Sigmoid colon (tissue), 7 donors: ENCODE measurements at places on chromosomes 4 and X. TPM values are rescaled to one million over a fixed set of nuclear protein-coding genes. Genes with fewer than 3 reads are reported as not detected.

Gene NHSL2
- 21.3 TPM for total RNA-seq

Gene PCDH19
- total RNA-seq = 0.71 TPM

Gene SPARCL1
- total RNA-seq = 1,386 TPM

Gene KCND1
- 1.4 TPM for total RNA-seq

Gene TEX11
- total RNA-seq = not detected

Gene MYOZ2
- 0.82 TPM for total RNA-seq

Gene SPANXN4
- not detected for total RNA-seq

Gene MSMO1
- 18.9 TPM for total RNA-seq

Gene CXCL11
- not detected for total RNA-seq

Gene ERAS
- total RNA-seq = not detected

Gene HELT
- not detected for total RNA-seq

GRCh38 chr4:40357738-40358137 is 22.6 kb downstream of the CHRNA9 start:
- H3K27ac ChIP-seq = no peak overlapping the region
- no peaks in the 10 kb centered on the region for H3K27me3 ChIP-seq
- H3K36me3 ChIP-seq = no peaks in the 10 kb centered on the region
- H3K4me3 ChIP-seq = no peak overlapping the region

- H3K4me3 ChIP-seq = no peak overlapping the region
- peaks cover 70% of the 10 kb centered on the region for H3K27me3 ChIP-seq
- H3K36me3 ChIP-seq = no peaks in the 10 kb centered on the region
- DNase-seq = peak; percentile 71
- no peak overlapping the region for H3K27ac ChIP-seq
- peaks cover 45% of the 10 kb centered on the region for H3K4me1 ChIP-seq
These were observed 2.2 kb upstream of the SFRP2 start for GRCh38 chr4:153790962-153791551.

GRCh38 chrX:51837921-51838320 is 55.5 kb upstream of the MAGED1 start:
- no peaks in the 10 kb centered on the region for H3K27me3 ChIP-seq
- peak; percentile 70 for DNase-seq
- no peak overlapping the region for H3K4me3 ChIP-seq
- no peaks in the 10 kb centered on the region for H3K36me3 ChIP-seq
- no peak overlapping the region for H3K27ac ChIP-seq

DNA sequence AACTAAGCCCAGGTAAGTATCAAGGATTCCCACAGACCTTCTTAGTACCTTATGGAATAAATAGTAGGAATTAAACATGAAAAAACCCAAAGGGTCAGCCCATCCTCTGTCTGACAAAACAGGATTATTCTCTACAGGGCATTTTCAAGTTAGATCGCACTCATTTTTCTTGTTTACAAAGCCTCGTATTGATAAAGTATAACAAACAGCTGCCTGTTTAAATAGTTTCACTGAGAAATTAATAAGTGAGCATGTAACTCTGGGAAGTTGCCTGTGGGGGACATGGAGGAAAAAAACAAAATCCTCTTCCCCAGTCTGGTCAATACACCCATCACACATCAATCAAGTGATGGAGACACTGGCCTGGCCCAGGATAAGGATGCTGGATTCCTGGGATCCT is 48.5 kb downstream of the MAML3 start:
- H3K36me3 ChIP-seq = no peaks in the 10 kb centered on the region
- no peak for DNase-seq
- H3K4me3 ChIP-seq = no peak overlapping the region

DNA sequence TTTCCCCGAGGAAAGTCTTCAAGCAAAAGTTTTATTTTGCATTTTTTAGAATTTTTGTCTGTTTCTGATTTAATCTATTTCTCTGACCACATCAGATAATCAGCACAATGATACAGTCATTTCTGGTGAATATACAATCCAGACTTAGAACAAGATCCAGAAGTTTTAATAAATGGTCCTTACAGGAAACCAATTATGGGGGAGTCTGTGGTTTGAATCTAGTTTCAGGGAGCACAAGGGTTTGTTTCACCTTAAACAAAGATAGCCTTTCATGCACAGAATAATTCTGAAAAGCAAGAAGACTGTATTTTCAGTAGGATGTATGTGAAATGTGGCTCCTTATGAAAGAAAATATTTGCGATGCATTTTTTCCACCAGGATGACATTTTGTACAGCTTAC is 158.5 kb upstream of the ARSJ start:
- H3K4me3 ChIP-seq = no peak overlapping the region
- no peak for DNase-seq
- no peaks in the 10 kb centered on the region for H3K36me3 ChIP-seq

- no peaks in the 10 kb centered on the region for H3K4me1 ChIP-seq
- H3K27ac ChIP-seq = no peak overlapping the region
- H3K27me3 ChIP-seq = no peaks in the 10 kb centered on the region
These were observed 124.5 kb downstream of the NHS start for GRCh38 chrX:17499512-17499911.

GRCh38 chrX:119871245-119871598 is 311 bp downstream of the RNF113A start:
- no peaks in the 10 kb centered on the region for H3K36me3 ChIP-seq
- H3K27me3 ChIP-seq = no peaks in the 10 kb centered on the region
- peak overlapping the region; percentile 94 for H3K27ac ChIP-seq
- DNase-seq = no peak

DNA sequence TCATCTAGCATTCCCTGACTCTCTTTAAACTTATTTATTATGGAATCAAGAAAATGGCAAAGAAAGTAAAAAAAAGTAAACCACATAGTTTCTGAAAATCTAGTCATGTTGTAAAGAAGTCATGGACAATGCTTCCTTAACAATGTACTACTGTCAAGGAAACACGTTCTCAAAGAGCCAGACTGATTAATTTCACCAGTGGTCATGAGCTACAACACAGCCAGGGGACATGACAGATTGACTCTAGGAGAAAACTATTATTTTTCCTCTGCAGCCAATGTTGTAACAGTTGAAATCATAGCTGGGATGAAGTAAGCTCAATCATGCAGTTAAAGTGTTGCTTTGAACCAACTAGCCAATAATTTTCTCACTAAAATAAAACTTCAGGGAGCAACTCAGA is 109.2 kb downstream of the MAPK10 start:
- no peaks in the 10 kb centered on the region for H3K27me3 ChIP-seq
- no peak overlapping the region for H3K27ac ChIP-seq
- H3K4me1 ChIP-seq = no peaks in the 10 kb centered on the region
- H3K36me3 ChIP-seq = no peaks in the 10 kb centered on the region
- no peak for DNase-seq

DNA sequence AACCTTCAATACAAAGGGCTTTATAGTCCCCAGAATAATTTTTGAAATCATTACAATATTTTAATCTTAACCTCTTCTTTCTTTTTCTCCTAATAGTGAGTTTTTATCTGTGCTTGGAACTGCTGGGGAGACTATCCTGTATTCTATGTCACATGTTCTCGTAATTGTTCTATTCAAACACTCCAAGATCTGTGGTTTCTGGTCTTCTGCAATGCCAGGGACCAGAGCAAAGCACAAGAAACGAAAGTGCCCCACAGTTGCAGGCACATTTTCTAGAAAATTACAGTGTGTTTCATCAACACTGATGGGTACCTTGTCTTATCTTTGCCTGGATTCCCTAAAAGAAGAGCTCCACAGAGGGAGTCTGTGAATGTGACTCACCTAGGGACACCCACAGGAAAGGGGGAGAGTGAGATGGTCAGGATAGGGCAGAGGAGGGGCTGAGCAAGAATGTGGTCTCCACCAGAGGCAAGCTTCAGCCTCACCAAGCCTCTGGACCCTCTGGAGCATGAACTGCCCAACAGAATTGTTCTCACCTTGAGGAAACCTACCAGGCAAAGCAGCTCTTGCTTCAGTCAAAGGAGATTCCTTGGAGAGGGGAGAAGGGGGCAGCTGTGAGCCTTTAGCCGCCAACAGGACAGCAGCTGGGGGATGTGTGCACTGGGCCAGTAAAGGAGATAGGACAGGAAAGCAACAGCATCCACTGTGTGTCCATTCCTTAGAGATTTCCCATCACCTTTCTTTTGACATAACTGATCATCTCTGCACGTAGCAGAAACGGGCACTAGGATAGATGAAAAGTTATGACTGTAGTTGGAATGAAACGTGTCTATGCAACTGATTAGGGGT is 25.9 kb downstream of the UNC5C start:
- H3K27me3 ChIP-seq = no peaks in the 10 kb centered on the region
- no peak for DNase-seq
- no peaks in the 10 kb centered on the region for H3K4me1 ChIP-seq
- H3K4me3 ChIP-seq = no peak overlapping the region
- H3K36me3 ChIP-seq = no peaks in the 10 kb centered on the region

DNA sequence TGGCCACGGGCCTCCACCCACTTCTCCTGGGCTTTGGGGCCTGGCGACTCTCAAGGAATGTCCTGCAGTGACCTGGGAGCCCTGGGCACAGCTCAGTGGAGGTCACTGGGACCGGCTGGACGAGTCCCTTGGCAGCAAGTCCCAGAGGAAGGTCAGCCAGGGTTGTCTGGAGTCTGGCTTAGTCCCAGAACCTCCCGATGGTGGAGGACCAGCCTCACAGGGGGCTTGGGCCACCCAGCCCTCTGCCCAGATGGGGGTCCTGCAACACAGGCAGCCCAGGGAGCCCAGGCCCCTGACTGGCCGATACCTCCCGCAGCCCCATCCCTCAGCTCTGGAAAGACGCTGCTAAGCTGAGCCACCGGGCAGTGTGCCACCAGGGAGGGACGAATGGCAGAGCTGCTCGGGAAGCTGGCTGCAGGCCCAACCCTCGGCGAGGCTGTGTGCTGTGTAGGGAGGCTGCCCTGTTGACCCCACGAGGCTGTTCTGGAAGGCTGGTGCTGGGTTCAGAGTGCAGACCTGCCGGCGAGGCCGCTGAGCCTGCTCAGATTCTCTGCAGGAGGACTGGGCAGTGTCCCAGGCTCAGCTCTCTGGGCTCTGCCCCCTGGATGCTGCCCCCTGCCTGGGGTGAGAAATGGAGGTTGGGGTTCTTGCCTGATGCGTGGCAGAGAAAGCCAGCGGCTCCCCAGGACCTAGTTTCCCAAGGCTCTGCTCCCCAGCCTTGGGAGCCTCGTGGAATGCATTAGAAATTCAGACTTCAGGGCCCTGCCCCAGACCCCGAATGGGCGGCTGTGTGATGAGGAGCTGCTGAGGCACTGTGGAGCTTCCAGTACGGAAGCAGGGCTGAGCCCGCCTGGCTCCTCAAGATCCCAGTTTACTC is 61.7 kb downstream of the ADRA2C start:
- H3K4me3 ChIP-seq = no peak overlapping the region
- H3K27me3 ChIP-seq = no peaks in the 10 kb centered on the region
- no peak overlapping the region for H3K27ac ChIP-seq
- peak; percentile 84 for DNase-seq
- no peaks in the 10 kb centered on the region for H3K36me3 ChIP-seq
- peaks cover 10% of the 10 kb centered on the region for H3K4me1 ChIP-seq

DNA sequence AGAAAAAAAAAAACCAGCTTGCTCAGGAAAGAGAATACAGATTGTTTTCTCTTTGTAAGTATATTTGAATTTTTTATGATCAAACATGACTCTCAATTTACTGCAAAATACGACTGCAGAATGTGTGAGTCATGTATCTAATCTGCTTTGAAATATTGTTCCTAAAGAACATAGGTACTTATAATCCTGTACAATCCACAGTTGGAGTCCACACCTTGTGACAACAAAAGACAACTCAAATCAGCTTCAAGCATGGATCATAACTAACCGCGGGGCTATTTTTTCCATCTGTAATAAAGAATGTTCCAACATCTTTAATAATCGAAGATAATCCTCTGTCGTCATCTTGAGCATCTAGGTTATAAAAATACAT is 77.8 kb upstream of the STIM2 start:
- H3K27ac ChIP-seq = no peak overlapping the region
- H3K36me3 ChIP-seq = no peaks in the 10 kb centered on the region
- no peak for DNase-seq
- H3K4me3 ChIP-seq = no peak overlapping the region
- peaks cover 22% of the 10 kb centered on the region for H3K4me1 ChIP-seq

GRCh38 chr4:125368146-125368545 is 53.4 kb downstream of the FAT4 start:
- peak overlapping the region; percentile 46 for H3K4me3 ChIP-seq
- DNase-seq = no peak
- no peaks in the 10 kb centered on the region for H3K4me1 ChIP-seq
- H3K27me3 ChIP-seq = no peaks in the 10 kb centered on the region
- peak overlapping the region; percentile 33 for H3K27ac ChIP-seq
- H3K36me3 ChIP-seq = no peaks in the 10 kb centered on the region

DNA sequence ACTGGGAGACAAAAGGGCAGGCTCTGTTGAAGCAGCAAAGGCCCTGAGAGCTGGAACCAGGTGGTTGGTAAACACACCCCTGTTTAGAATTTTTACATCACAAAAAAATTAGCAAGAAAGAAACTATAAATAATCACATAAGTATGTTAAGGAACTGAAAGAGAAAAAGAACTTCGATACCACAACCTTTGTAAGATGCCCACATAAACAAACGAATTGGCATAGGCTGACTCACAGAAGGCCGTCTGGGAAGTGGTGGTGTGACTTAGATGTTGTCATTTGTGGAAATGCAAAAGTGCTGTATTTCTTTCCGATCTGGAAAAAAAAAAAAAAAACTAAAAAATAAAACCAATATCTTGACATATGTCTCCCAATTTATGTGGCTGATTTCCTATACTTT is 235.1 kb downstream of the USP46 start:
- H3K4me3 ChIP-seq = no peak overlapping the region
